ENCODE measurements at places on chromosomes 6 and 20.

- no peak for DNase-seq
Observed at GRCh38 chr6:163327165-163327880, 87.2 kb upstream of the QKI start.

DNA sequence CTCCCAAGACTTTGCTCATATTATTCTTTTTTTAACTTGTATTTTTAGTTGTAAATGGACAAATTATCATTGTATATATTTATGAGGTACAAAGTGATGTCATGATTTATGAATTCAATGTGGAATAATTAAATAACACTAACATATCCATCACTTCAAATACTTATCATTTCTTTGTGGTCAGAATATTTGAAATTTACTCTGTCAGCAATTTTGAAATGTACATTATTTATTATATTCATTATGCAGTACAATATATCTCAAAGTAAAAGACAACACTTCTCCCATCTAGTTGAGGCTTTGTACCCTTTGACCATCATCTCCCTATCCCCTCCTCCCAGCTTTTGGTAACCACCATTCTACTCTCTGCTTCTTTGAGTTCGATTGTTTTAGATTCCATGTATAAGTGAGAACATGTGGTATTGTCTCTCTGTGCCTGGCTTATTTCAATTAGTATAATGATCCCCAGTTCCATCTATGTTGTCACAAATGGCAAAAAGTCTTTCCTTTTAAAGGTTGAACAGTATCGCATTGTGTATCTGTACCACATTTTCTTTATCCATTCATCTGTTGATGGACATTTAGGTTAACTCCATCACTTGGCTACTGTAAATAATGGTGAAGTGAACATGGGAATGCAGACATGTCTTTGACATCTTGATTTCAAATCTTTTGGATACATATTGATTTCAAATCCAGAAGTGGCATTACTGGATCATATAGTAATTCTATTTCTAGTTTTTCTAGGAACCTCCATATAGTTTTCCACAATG lies 197.2 kb downstream of the KIF6 start:
- no peak for DNase-seq

DNA sequence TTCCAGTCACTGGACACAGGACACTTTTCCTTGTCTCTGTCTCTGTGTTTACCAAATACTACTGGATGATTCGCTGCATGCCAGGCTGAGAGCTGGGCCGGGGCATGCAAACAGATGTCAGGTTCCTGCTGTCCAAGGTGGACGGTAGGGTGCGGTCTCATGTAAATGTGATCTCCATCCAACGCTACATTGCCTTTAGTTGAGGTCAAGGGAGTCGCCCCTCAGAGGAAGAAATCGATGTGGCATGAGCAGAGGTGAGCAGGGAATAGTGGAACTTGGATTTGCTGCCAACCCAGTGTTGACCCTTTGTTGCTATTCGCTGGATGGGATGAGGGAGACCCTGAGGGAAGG lies 9.8 kb upstream of the TOX2 start:
- DNase-seq, result no peak

DNA sequence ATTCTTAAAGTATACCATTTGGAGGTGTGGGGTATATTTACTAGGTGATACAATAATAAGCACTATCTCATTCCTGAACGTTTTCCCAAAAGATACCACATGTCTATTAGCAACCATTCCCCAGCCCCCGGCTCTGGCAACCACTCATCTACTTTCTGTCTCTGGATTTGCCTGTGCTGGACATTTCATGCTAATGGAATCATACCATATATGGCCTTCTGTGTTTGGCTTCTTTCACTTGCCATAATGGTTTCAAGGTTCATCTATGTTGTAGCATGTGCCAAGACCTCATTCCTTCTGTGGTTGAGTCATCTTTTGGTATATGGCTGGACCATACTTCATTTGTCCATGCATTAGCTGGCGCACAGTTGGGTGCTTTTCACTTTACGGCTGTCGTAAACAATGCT lies 39.7 kb downstream of the BCAS4 start:
- DNase-seq, result no peak

DNA sequence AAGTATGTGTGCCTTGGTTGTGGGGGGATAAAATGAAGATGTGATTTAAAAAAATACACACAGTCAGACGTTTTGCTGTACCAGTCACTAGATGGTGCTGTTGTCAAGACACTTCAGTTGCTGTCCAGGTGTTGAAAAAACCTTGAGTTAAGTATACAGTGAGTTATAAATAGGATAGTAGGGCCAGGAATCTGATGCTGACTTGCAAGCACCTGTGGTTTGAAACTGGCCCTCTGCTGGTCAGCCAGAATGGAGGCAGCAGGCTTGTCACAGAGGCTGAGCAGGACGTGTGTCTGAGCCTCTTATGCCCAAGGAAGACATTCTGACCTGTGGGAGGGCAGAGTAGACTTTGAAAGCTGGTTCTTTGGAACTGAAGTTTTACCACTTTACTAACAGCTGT lies 27.8 kb downstream of the RNF8 start:
- DNase-seq, result no peak

All from stimulated activated CD4-positive, alpha-beta T cell treated with anti-CD3 and anti-CD28 coated beads, Interleukin-2, amount 100 ng/mL, for 24 hours (primary cell).